Ecto neural progenitor cell (in vitro differentiated cells): ENCODE measurements at places on chromosomes 13 and 19.

DNA sequence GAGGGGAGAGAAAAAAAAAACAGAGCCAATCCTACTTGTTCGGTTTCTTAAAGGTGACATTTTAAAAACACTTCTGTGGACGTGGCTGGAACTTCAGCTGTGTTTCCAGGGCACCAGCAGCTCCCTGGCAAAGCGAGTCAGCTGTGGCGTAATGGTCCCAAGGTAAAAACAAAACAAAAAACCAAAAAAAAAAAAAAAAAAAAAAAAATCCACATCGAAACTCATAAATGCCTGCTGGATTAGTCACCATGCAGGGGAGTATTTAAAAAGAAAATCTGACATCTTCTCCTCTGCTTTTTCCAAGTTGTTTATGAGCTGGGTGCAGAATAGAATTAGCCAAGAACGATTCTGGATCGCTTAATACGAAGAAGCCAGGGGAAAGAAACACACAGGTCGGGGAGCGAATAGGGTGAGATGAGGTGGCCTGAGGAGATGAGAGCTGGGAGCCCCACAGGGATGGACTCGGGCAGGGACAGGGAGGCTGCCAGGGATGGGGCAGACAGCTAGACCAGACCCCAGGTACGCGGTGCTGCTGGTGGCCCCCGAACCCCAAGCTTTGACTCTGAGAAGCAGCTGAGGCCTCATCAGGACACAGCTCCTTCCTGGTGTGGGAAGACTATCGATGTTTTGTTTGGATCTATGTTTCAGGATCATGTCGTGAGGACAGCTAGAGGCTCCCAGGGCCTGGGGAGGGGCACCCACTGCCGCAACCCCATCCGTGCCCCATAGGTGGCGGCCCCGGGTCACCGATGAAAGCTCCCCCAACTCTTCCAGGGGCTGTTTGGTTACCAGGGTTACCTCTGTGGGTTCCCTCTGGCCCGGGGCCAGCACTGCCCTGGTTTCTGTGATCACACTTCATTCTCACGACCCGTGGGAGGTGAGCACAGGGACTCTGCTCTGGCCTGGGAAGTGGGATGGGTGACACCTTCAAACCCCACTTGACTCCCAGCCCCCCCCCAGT lies 3.1 kb upstream of the CTXN1 start:
- DNase-seq = peak; percentile 75

DNA sequence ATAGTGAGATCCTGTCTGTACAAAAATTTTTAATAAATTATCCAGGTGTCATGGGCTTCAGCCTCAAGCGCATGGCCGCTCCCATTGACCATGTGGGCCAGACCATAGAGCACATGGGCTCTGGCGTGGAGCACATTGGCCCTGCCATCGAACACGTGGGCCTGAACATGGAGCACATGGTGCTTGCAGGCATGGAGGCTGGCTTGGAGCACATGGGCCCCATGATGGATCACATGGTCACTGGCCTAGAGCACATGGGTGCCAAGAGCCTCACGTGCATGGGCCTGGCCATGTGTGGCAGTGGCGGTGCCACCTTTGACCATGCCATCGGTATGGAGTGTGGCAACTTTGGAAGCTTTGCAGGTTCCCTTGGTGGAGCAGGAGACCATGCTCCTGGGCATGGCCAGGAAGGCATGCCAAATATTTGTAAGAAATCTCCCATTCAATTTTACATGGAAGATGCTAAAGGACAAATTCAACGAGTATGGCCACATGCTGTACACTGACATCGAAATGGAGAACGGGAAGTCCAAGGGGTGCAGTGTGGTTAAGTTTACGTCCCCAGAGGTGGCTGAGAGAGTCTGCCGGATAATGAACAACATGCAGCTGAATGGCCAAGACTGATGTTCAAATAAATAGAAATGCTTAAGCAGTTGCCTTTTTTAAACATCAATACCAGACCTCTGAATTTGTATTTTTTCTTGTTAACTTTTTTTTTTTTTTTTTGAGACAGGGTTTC lies 21.3 kb upstream of the SLC1A5 start:
- DNase-seq = no peak

GRCh38 chr13:34808649-34809048 lies 133.4 kb upstream of the NBEA start:
- DNase-seq = no peak

GRCh38 chr19:8320564-8321066 lies 560 bp downstream of the NDUFA7 start:
- DNase-seq = no peak

DNA sequence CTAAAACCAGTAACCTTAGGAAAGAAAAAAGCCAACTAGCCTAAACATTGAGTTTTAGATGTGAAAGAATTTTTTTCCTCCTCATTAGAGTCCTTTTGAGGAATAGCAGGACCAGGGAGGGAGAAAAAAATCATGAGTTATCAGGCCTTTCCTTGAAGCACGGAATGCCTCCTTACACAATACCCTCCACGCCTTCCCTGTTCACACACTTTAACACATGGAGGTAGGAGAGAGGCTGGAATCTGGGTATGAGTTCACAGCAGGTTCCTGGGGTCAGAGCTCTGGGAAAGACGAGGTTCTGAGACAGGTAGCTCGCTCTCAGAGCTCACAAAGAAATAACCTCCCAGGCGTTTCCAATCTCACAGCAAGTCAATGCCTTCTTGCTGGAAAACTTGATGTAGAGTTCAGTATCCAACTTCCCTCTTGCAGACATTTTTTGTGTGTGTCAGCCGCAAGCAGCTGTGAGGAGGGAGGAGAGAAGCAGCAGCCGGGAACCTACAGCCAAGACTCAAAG lies 716 bp downstream of the ZNF573 start:
- DNase-seq = no peak

- peak; percentile 66 for DNase-seq
These were observed 10.8 kb upstream of the PDCD5 start for GRCh38 chr19:32570081-32570785.

- DNase-seq = no peak
These were observed 39.1 kb downstream of the DOCK9 start for GRCh38 chr13:98938801-98939200.

- DNase-seq = no peak
These were observed 28.1 kb downstream of the DHX34 start for GRCh38 chr19:47377208-47377701.

- DNase-seq = no peak
These were observed 34.4 kb upstream of the MIR17HG start for GRCh38 chr13:91313103-91313502.

DNA sequence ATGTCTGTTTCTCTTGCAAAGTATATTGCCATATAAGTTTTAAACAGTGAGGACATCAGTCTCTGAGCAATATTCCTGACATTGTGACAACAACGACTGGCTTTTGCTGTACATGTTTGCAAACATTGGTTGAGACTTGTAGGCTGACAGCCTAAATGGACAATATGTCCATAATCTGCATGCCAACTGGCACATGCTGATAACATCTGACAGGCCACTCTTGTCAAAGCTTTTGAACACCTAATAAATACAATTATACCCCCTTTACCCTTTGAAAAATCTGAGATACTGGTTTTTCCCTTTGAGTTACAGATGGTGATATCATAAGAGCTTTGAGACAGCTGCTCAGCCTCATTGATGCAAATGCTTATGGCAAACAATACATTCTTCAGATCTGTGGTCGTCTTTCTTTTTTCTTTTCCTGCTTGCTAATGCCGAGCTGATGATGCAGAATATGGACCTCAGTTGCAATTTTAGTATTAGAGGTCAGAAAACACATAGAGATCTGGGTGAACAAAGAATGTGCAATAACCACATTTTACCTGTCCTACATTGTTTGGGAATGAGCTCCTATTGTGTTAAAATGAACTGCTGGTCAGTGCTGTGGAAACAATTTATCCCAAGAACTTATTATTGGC lies 114.9 kb downstream of the RFC3 start:
- no peak for DNase-seq

- DNase-seq = no peak
These were observed 5.7 kb downstream of the MYH14 start for GRCh38 chr19:50209131-50209530.

- DNase-seq = no peak
These were observed 620 bp downstream of the CRTC1 start for GRCh38 chr19:18683958-18684641.

DNA sequence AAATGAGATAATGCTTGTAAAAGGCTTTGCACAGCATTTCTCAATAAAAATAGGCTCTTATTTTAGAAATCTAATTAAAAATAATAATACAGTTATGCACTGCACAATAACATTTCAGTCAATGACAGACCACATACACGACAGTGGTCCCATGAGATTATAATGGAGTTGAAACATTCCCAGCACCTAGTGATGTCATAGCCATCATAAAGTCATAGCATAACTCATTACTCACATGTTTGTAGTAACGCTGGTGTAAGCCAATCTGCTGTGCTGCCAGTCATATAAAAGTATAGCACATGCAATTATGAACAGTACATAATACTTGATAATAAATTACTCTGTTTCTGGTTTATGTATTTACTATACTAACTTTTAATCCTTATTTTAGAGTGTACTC lies 12.7 kb upstream of the SERPINE3 start:
- no peak for DNase-seq

GRCh38 chr13:112756967-112757758 lies 67.3 kb downstream of the ATP11A start:
- DNase-seq = no peak

- DNase-seq = no peak
These were observed 615.5 kb upstream of the KLHL1 start for GRCh38 chr13:70723732-70724131.

DNA sequence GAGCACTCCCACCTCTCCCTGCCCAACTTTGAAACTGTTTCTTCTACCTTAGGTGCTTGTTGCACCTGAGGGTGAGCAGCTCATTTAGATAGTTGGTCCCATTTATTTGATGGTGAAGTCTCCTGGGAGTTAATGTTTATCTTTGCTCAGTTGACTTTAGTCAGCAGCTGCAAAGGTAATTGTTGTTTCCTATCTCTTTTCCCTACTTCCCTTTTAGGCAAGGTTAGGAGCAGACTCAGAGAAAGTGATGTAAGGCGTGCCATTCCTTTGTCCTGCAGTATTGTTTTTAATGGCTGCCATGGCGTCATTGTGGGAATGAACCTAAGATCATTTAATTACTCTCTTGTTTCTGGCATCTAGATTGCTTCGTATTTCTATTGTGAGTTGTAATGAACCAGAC lies 11.6 kb downstream of the AKAP11 start:
- DNase-seq = no peak

DNA sequence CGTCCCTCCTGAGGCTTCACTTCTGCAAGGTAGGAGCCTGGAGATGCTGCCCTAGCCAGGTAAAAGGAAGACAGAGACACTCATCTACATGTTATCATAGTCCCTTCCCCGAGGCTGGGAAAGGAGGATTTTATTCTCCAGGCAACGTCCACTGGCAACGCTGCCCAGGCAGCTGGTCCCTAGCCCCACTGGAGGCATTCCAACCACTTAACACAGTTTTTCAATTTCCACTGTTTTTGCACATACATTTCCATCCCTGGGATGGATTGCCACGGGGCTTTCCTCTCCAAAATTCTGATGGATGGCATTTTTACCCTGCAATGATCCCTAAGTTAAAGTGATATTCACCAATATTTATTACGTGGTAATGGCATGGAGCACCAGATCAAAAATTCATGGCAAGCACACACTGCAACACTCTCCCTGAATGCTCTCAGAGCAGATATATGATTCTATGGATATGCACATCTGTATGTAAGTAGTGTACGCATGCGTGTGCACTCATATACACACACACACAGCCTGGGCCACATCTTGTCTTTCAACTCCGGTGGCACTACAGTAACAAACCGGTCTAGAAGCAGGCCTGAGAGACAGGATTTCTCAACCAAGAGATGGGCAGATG lies 322.3 kb upstream of the TSHZ3 start:
- DNase-seq = no peak

GRCh38 chr13:44814836-44815235 lies 174.4 kb downstream of the NUFIP1 start:
- no peak for DNase-seq

DNA sequence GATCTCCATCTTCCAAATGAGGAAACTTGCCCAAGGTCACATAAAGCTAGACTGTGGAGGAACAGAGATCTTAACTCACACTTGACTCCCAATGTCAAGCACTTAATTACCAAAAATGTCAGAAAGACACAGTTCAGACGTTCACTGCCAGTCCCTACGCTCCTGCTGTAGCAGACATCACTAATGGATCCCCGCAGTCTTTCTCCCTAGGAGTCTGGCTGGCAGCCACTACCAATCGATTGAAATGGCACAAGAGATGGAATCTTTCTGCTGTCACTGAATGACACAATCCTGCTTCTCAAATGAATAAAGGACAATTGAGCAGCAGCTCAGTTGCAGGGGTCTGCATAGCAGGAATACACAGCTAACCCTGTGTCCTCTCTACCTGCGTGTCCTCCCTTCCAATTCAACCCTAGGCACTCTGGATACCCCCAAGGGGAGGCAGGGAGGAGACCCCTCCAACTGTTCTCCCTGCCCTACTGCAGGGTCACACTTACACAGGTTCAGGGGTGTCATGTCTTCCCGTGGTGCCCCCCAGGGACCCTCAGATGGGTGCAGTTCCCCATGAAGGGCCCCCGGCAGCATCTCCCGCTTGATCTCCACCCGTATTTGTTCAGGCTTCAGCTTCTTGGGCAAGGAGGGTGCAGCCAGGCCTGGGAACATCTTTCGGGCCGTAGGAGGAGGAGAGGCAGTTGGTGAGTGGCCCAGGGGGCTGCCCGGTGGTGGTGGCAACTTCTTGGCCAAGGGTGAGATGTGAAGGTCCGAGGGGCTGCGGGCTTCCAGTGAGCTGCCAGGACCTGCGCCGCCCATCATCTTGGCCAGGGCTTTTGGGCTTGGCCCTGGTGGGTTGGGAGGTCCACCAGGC lies 7.9 kb upstream of the AKAP8L start:
- no peak for DNase-seq

DNA sequence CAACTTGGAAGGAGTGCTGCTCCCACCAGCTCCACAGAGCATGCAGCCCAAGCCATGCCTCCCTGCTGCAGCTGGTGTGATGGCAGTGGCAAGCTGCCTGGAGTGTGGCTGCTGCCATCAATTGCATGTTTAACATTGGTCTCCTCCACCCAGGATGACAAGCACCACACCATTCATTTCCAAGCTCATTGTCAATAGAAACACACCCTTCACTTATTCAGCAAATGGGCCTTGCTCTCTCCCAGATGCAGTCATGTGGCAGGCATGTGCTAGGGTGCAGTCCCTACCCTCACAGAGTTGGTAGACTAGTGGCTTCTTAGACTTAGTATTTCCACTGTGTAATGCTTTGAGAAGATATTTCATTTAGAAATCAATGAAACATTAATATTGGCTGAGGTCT lies 70.8 kb upstream of the FGF14 start:
- no peak for DNase-seq

DNA sequence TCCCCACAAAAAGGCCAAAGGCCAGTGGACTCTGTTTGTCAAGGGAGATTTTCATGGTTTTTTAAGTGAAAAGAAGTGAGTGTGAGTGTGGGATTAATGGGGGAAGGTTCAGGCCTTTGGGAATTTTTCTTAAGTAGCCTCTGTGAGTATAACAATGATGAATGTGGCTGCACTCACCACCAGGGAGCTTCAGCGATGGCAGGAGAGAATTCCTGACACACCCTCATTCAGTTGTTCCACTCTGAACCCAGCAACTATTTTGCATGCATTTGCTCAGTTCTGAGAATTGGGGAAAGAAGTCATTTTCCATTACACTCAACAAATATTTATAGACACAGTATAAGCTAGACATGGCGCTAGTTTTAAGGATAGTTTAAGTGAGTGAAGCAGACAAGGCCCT lies 117.9 kb downstream of the CCNA1 start:
- DNase-seq = no peak
